Right ventricle myocardium superior (tissue), 1 donor: ENCODE measurements at places on chromosomes 3 and 15. TPM values are rescaled to one million over a fixed set of nuclear protein-coding genes. Genes with fewer than 3 reads are reported as not detected.

Gene CCDC33
- total RNA-seq = not detected

DNA sequence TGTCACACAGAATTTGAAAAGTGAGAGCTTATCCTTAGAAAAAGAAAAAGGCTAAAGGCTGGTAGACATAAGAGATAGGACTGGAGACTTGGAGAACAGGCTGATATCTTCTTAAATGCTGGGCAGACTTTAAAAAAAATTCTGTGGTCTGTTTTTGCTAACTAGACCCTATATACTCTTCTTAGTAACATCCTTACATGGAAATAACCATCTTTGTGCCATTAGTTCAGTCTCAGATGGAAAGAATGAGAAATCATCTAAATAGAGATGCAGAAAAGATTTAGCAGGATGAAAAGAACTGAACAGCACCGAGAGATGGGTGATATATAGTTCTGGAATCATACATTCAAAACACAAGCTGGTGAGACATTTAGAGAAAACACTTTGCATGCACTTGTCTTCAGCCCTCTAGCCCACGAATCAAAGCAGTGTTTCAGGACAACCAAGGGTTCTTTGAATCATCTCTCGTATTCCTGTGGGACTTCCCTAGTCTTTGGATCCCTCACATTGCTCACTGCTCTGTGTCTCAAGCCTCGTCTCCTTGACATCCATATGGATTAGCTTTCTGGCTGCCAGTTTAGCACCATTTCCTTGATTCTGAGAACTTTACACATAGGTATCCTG is 93.0 kb upstream of the LYSMD4 start:
- DNase-seq = no peak

DNA sequence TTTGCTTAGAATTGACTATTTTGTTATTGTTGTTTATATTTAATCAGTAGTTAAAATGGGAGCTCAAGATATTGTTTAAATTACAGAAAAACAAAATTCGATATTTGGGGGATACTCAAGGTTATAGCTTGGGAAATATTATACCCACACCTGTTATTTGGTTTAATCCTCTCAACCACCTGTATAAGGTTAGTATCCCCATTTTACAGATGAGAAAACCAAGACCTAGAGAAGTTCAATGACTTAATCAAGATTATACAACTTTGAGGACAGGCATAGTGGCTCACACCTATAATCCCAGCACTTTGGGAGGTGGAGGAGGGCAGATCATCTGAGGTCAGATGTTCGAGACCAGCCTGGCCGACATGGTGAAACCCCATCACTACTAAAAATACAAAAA is 39.8 kb upstream of the CA12 start:
- no peak for DNase-seq

- DNase-seq = no peak
Measured at GRCh38 chr3:194395212-194395611, 3.9 kb downstream of the GP5 start.

DNA sequence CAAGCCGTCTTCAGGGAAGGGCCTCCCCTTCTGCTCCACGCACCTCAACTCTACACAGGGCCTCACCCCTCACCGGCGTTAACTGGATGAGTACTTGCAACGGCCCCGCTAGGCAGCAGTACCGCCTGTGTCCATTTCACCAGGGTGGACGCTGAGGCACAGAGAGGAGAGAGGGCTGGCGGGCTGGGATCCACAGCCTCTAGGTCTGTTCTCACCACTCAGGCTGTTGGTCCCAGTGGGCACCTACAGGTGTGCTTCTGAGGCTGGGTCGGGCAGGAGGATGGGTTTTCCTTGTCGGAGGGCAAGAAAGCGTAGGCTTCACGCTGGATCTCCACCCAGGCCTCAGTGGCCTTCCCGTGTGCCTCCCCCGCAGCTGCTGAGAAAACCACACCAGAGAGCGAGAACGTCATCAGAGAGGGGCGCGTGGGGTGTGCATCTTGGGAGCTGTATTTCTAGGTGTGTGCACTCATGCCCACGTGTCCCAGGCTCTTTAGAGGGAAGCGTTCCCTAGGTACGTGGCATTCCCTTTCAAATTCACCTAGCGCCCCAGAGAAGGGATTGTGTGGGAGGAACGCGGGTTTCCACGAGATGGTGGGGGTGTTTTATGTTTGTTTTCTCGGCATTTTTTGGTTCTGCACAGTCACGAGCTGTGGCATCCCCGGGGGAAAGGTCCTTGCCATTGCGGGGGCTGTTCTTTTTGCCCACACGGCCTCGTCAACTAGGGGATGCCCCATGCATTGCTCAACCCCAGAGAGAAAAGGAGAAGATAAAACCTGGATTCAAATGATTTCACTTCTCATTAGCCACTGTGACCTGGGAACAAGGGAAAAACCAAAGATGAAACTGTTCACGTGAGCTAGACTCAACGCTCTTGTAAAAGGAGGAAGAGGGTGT is 67.7 kb downstream of the MGLL start:
- DNase-seq = no peak

Gene LEKR1
- total RNA-seq = 0.56 TPM
